ENCODE measurements at places on chromosomes 7 and 10. TPM values are rescaled to one million over a fixed set of nuclear protein-coding genes. Genes with fewer than 3 reads are reported as not detected.

Gene ZNF467
- 11.5 TPM for total RNA-seq

Gene SYCE1
- total RNA-seq: 2.1 TPM

Gene IL15RA
- total RNA-seq: 24.6 TPM

Gene DRGX
- total RNA-seq: not detected
